ENCODE measurements at places on chromosomes 4 and X.

- H3K4me3 ChIP-seq = no peak overlapping the region
- no peaks in the 10 kb centered on the region for H3K27me3 ChIP-seq
- H3K27ac ChIP-seq = no peak overlapping the region
- DNase-seq = no peak
- H3K36me3 ChIP-seq = no peaks in the 10 kb centered on the region
These were observed 5.7 kb downstream of the ATP1B4 start for GRCh38 chrX:120367402-120368109.

DNA sequence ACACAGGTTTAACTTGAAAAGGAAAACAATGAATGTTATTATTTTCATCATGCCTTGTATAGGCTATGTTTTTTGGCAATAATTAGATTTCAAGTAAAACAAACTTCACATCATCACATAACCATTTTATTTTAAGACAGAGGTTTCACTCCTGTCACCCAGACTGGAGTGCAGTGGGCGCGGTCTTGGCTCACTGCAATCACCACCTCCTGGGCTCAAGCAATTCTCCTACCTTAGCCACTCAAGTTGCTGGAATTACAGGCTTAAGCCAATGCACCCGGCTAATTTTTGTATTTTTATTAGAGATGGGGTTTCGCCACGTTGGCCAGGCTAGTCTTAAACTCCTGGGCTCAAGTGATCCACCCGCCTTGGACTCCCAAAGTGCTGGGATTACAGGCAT, 658.6 kb upstream of the ATOH1 start:
- DNase-seq = no peak
- no peak overlapping the region for H3K27ac ChIP-seq
- no peaks in the 10 kb centered on the region for H3K4me1 ChIP-seq
- no peak overlapping the region for H3K4me3 ChIP-seq

- H3K4me1 ChIP-seq = no peaks in the 10 kb centered on the region
- DNase-seq = no peak
- no peaks in the 10 kb centered on the region for H3K27me3 ChIP-seq
These were observed 44.5 kb downstream of the SCFD2 start for GRCh38 chr4:53321151-53321983.

- H3K27me3 ChIP-seq = no peaks in the 10 kb centered on the region
- H3K4me1 ChIP-seq = no peaks in the 10 kb centered on the region
- H3K27ac ChIP-seq = no peak overlapping the region
- DNase-seq = no peak
- no peaks in the 10 kb centered on the region for H3K36me3 ChIP-seq
These were observed 626 bp downstream of the JADE3 start for GRCh38 chrX:46912603-46913491.

DNA sequence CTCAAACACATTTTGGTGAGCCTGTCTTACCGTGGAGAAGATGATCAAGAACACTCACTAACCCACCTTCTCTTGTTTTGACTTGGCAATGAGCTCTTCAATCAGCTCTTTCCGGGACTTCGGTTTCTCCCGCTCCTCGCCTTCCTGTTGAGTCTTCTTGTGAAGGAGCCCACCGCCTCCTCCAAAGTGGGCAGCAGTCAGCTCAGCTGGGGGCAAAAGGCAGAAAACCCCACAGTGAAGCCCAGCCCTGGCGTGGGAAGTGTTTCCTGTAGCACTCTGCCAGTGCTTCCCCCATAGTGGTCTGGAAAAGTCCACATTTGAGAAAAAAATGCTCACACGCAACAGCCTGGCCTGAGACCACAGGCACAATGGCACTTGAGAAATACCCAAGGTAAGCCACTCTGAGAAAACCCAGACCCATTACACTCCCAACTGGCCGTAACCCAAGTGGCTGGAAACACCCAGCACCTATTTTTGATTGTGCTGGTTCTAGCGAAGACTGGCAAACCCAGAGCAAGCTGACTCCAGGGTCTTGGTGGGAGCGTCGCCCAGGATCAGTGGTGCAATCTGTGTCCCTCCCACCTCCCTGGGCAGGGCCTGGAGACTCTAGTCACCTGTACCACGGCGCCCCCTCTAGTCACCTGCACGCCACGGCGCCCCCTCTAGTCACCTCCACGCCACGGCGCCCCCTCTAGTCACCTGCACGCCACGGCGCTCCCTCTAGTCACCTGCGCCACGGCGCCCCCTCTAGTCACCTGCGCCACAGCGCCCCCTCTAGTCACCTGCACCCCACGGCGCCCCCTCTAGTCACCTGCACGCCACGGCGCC, 8.6 kb downstream of the NOP14 start:
- DNase-seq = no peak
- no peak overlapping the region for H3K27ac ChIP-seq
- H3K36me3 ChIP-seq = peaks cover 52% of the 10 kb centered on the region
- H3K4me3 ChIP-seq = no peak overlapping the region
- no peaks in the 10 kb centered on the region for H3K4me1 ChIP-seq

GRCh38 chr4:153025406-153025805, 89.3 kb downstream of the FHDC1 start:
- no peaks in the 10 kb centered on the region for H3K27me3 ChIP-seq
- H3K27ac ChIP-seq = no peak overlapping the region
- DNase-seq = no peak
- H3K4me3 ChIP-seq = no peak overlapping the region

DNA sequence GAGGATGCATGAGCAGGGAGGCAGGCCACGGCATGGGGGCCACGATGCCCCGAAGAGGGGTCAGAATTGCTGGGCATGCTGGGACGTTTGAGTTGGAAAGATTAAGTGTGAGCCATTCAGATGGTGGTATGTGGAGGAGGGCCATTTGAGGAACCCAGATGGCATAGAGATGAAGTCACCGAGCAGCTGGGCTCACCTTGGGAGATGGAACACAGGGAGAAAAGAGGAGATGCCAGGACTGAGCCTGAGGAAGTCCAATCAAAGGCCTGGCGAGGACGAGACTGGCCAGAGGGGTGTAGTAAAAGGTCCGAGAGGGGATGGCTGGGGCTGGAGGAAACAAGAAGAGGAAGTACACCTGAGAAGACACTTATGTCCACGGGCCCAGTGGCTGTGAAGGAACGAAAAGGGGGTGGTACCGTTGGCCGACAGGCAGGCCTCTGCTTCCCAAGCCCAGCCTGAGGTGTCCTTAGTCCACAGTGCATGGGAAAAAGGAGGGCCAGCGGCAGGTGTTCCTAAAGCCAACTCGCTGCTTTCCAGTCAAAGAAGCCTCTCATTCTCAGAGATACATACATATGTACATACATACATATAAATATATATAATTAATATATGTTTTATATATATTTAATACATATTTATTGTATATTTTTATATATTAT, 54.6 kb upstream of the CLCN4 start:
- H3K27ac ChIP-seq = no peak overlapping the region
- H3K4me1 ChIP-seq = no peaks in the 10 kb centered on the region
- DNase-seq = no peak
- H3K27me3 ChIP-seq = no peaks in the 10 kb centered on the region

GRCh38 chr4:22787753-22788375, 95.1 kb downstream of the GBA3 start:
- H3K4me1 ChIP-seq = no peaks in the 10 kb centered on the region
- DNase-seq = no peak
- H3K27ac ChIP-seq = no peak overlapping the region
- no peaks in the 10 kb centered on the region for H3K27me3 ChIP-seq
- H3K36me3 ChIP-seq = no peaks in the 10 kb centered on the region

DNA sequence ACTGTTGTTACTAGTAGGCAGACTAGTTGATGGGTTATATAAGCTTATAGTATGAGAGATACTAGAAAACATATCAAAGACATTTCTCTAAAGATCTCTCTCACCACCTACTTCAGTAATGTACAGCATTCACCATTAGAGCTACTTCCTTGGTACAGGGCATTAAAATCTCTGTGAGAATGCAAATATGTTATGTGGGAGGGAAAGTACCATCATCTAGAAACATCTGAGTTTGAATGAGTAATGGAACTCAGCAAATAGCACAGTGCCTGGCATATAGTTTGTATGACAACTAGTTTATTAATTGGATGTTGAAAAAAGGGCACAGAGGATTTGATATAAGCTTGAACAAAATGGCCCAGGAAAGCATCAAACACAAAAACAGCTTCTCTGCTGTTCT, 211.1 kb downstream of the GLUD2 start:
- no peak overlapping the region for H3K4me3 ChIP-seq
- no peaks in the 10 kb centered on the region for H3K36me3 ChIP-seq
- H3K27me3 ChIP-seq = no peaks in the 10 kb centered on the region
- H3K4me1 ChIP-seq = no peaks in the 10 kb centered on the region
- H3K27ac ChIP-seq = no peak overlapping the region

DNA sequence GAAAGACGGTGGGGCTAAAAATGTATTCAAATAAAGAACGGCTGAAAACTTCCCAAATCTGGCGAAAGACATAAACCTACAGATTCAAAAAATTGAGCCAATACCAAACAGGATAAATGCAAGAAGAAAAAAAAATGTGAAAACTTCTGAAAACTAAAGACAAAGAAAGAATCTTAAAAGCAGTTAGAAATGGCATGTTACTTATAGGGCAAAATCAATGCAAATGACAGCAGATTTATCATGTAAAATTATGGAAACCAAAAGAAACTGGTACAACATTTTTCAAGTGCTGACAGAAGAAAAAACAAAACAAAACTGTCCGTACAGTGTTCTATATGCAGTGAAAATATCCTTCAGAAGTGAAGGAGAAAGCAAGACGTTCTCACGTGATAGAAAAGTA, 239.0 kb downstream of the PDGFC start:
- no peaks in the 10 kb centered on the region for H3K27me3 ChIP-seq
- no peak overlapping the region for H3K27ac ChIP-seq
- H3K4me3 ChIP-seq = no peak overlapping the region

- H3K4me1 ChIP-seq = no peaks in the 10 kb centered on the region
- no peak overlapping the region for H3K4me3 ChIP-seq
- no peak overlapping the region for H3K27ac ChIP-seq
- no peak for DNase-seq
- H3K27me3 ChIP-seq = no peaks in the 10 kb centered on the region
- no peaks in the 10 kb centered on the region for H3K36me3 ChIP-seq
These were observed 74.9 kb downstream of the SPIN3 start for GRCh38 chrX:56920338-56920997.

- H3K27me3 ChIP-seq = no peaks in the 10 kb centered on the region
- peaks cover 4% of the 10 kb centered on the region for H3K4me1 ChIP-seq
- no peak overlapping the region for H3K4me3 ChIP-seq
These were observed 102.6 kb upstream of the SCML1 start for GRCh38 chrX:17634542-17635207.

DNA sequence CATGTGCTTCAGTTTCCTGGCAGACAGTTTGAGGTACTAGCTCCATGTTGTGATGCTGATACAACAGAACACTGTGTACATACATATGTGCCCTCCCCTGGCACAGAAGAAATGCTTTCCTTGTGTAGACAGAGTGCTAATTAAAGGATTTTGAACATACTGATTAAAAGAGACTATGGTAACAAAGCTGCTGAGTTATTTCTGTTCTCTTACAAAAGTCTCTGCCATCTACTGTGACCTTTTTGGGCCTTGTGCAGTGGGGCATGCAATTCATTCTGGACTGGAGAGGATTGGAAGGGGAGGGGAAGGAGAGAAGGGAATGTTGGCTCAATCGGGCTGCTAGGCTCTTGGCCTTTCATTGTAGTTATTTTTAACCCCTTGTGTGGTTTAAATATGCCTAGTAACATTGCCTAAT, 6.0 kb downstream of the PDLIM5 start:
- no peak for DNase-seq
- no peak overlapping the region for H3K27ac ChIP-seq
- no peaks in the 10 kb centered on the region for H3K27me3 ChIP-seq

DNA sequence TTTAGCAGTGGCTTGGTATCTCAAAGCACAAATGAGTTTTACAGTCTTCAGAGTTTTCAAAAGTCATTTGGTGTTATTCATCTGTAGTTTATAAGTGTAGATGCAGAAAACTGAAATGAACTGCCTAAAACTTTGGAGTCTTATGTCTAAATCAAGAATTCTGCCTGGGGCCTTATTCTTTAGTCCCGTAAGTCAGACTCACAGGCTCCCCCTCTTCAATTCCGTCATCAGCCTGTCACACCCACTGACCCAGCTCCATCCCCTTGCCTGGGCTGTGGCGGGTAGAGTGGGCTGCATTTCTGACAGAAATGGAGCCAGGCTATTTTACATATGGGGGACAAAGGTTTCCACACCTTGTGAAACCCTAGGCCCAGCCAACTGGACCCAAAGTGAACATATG, 44.3 kb downstream of the TSPAN5 start:
- no peaks in the 10 kb centered on the region for H3K27me3 ChIP-seq
- no peak for DNase-seq
- no peak overlapping the region for H3K4me3 ChIP-seq
- H3K27ac ChIP-seq = no peak overlapping the region
- no peaks in the 10 kb centered on the region for H3K36me3 ChIP-seq
- H3K4me1 ChIP-seq = peaks cover 10% of the 10 kb centered on the region

DNA sequence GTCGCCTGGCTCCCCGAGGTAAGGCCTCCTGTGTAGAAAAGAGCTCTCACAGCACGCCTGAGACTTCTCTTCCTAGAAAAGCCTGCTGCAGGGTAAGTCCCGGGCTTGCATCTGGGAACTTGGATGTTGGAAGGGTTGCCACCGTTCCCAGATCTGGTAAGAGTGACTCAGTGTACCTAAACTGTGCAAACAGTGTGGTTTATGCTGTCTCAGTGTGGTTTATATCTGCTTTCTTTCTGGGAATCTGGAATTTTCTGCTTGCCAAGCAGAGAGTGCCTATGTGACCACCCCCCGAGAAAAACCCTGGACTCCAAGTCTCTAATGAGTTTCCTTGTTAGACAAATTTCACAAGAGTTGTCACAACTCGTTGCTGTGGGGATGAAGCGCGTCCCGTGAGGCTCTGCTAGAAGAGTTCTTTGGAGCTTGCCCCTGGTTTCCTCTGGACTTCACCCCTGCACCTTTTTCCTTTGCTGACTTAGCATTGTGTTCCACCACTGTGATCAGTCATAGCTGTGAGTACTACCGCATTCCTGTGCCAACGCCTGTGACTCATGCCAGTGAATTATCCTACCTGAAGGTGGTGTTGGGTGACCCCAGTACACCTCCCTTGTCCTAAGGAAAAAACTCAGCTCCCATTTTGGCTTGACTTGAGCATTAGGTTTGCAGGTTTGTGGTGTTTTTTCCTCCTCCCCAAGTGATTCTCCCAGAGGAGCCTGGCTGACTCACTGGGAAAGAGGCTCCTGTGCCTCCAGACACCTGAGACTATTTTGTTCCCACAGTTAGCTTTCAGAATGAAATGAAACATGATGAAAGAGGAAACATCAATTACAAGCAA, 14.5 kb downstream of the SLC2A9 start:
- no peaks in the 10 kb centered on the region for H3K36me3 ChIP-seq
- DNase-seq = no peak

DNA sequence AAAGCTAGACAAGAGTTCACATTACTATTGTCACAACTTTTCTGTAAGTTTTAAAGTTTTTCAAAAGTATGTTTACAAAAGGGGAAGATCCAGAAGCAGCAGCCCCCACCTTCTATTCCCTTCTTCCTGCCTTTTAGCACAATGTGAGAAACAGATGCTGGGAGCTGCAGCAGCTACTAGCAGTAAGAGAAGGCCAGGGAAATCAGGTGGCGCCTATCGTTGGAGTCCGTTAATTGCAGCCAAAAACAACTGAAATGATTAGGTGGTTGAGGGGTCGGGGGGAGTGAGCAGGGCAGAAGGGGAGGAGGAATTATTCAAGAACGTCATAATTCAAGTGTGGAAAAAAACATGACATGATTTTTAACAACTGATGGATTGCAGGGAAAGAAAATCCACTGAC, 27.4 kb downstream of the FRYL start:
- H3K4me1 ChIP-seq = no peaks in the 10 kb centered on the region
- H3K36me3 ChIP-seq = no peaks in the 10 kb centered on the region
- no peak overlapping the region for H3K4me3 ChIP-seq
- H3K27ac ChIP-seq = no peak overlapping the region
- DNase-seq = no peak

All from iPS DF 6.9 (cell line).